ENCODE measurements at places on chromosomes 11 and 22.

GRCh38 chr11:2293984-2294925, 7.5 kb downstream of the C11orf21 start:
- no peak overlapping the region for H3K27ac ChIP-seq
- H3K4me1 ChIP-seq = peaks cover 2% of the 10 kb centered on the region
- DNase-seq = no peak
- no peaks in the 10 kb centered on the region for H3K36me3 ChIP-seq
- no peaks in the 10 kb centered on the region for H3K27me3 ChIP-seq
- H3K4me3 ChIP-seq = no peak overlapping the region

GRCh38 chr11:123901867-123902266, at the start of gene OR8D4:
TSS of gene OR8D4 (plus strand) at chr11:123902167. CDS start at chr11:123906432, 4,265 bp downstream.
- H3K27ac ChIP-seq = no peak within 1 kb of the TSS
- H3K27me3 ChIP-seq = peaks cover 4% of the 10 kb centered on the region
- no peak for DNase-seq
- H3K4me1 ChIP-seq = no peaks in the 10 kb centered on the region
- H3K4me3 ChIP-seq = no peak within 1 kb of the TSS
- H3K36me3 ChIP-seq = no peaks in the 10 kb centered on the region

DNA sequence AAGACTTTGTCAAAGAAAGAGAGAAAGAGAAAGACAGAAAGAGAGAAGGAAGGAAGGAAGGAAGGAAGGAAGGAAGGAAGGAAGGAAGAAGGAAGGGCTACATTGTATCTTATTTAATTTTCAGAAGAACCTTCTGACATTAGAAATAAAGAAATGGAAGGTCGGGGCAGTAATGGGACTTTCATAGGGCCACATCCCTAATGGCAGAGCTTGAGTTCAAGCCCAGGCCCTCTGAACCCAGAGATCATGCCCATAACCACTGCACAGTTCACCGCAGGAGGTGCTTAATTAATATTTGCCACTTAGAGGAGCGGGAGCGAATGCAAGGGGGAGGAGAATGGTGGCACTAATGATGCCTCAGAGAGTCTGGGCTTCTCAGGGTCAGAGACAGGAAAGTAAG, 233.3 kb downstream of the MN1 start:
- DNase-seq = no peak
- H3K27ac ChIP-seq = no peak overlapping the region
- H3K27me3 ChIP-seq = peaks cover 14% of the 10 kb centered on the region

DNA sequence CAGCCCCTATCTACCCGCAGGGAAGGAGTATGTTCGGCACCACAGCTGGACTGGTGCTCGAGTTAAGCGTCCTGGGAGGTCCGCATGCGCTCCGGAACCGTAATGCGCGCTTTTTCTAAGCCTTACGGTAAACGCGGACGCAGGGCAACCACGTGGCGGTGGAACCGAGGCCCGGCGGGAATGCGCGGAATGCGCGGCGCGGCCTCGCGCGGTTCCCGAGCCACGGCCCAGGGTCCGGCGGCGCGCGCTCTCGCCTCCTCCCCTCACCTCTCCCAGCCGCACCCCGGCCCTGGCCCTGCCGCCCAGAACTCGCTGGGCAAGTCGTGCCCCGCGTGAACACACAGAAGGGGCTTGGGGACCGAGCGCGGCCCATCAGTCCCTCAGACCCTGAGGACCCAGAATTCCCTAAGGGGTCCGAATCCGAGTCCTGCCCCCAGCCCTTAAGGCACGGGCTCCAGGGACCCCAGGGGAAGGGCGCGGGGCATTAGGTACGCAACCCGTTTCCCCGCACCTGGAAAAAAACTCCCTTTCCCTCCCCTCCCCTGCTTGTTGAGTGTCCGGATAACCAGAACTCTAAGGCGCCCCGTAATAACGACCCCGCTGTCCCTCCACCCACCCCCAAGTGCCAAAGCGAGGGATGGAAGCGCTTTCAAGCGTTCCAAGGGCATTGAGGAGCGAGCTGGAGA, 4.3 kb upstream of the CCND1 start:
- H3K27ac ChIP-seq = no peak overlapping the region
- H3K36me3 ChIP-seq = no peaks in the 10 kb centered on the region
- no peak overlapping the region for H3K4me3 ChIP-seq
- H3K4me1 ChIP-seq = peaks cover 29% of the 10 kb centered on the region
- H3K27me3 ChIP-seq = peaks cover 49% of the 10 kb centered on the region

DNA sequence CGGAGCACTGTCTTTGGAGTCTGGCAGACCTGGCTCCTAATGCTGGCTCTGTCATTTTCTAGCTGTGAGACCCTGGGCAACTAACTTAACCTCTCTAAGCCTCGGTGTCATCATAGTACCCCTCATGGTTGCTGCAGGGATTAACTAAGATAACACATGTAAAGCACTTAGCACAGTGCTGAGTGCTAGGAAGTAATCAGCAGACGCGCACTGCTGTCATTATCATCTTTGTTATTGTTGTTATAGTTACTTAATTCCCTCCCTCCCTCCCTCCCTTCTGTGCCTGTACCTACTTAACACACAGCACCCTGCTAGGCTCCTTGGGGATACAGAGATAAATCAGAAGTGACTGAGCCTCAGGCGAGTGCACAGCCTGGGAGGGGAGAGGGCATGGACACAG, 104.7 kb upstream of the PITPNB start:
- H3K4me3 ChIP-seq = no peak overlapping the region
- no peak overlapping the region for H3K27ac ChIP-seq
- no peaks in the 10 kb centered on the region for H3K27me3 ChIP-seq
- H3K4me1 ChIP-seq = no peaks in the 10 kb centered on the region
- DNase-seq = no peak

DNA sequence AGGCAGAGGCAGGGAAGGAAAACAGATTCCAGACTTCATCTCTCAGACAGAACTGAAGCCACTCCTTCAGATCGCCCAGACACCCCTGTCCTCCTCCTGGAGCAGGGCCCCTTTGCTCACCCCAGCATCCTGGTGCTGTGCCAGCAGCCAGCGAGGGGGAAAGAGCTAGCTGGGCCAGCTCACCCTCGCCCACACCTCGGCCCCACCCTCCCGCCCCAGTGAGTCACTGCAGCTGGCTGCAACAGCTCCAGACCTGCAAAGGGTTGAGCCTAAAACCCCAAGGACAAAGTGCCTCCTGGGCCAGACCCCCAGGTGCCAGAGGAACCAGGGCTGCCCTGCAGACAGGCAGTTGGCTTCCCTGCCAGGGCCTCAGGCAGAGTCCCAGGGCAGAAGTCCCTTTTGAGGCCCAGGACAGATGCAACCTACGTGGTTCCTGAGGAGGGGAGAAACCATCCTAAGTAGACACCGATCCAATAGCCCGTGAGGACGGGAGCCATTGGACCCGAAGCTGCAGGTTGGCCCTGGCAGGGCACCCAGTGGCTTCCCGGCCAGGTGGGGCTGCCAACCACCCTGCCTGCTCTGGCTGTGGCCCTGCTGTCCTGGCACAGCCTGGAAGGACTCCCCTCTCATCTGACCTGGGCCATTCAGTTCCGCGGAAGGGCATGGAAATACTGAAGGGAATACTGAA, 7.2 kb downstream of the AHNAK start:
- DNase-seq = peak; percentile 81
- H3K4me1 ChIP-seq = peaks cover 58% of the 10 kb centered on the region
- H3K36me3 ChIP-seq = peaks cover 7% of the 10 kb centered on the region
- H3K4me3 ChIP-seq = no peak overlapping the region
- no peaks in the 10 kb centered on the region for H3K27me3 ChIP-seq
- H3K27ac ChIP-seq = no peak overlapping the region

DNA sequence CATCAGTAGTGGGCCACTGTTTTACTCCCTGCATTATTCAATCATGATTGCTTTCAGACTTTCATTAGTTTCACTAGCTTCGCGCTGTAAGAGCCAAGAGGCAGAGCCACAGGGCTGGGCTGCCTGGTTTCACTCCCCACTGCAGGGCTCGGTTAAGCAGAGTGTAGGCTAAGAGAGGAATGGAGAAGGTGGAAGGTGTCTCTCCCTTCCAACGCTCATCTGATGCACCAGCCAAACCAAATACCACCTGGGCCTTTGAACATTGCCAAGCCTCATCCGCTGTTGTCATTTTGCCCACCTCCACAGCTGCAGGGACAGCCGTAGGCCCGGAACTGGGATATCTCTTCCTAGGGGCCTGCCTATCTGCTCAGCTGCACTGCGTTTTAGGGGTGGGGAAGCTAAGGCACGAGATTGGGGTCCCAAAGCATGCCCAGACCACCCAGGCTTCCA, 480 bp upstream of the SMARCB1 start:
- H3K27me3 ChIP-seq = no peaks in the 10 kb centered on the region
- H3K4me1 ChIP-seq = peaks cover 30% of the 10 kb centered on the region
- H3K27ac ChIP-seq = peak overlapping the region; percentile 94
- H3K36me3 ChIP-seq = peaks cover 7% of the 10 kb centered on the region

DNA sequence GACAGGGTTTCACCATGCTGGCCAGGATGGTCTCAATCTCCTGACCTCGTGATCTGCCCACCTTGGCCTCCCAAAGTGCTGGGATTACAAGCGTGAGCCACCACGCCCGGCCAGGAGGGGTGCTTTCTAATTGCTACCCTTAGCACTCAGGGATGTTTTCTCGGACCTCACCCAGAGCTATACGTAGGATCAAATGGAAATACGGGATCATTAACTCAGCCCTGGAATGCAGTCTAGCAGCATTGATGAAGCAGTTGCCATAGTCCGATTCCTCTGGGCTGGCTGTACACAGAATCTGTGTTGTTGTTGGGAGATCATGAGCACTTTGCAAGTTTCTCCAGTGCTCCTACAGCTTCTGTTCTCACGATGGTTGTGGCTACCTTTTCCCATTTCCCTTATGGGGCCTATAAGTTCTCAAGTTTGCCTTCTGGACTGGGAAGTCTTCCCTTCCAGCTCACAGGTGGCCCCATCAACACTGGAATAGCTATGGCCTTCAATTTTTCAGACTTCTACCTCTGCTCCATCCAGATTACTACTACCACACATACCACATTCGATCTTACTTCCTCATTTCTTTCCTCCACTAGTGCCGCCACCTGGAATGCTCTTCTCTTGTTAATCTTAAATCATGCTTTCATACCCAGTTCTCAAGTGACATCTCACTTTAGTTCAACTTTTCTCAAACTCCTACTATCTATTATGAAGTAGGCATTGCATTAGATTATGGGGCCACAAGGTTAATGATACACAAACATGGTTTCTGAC, 16.1 kb upstream of the PCF11 start:
- H3K27me3 ChIP-seq = no peaks in the 10 kb centered on the region
- H3K4me1 ChIP-seq = no peaks in the 10 kb centered on the region
- H3K27ac ChIP-seq = no peak overlapping the region
- H3K36me3 ChIP-seq = no peaks in the 10 kb centered on the region

GRCh38 chr11:86101493-86101892, 32.6 kb upstream of the PICALM start:
- H3K36me3 ChIP-seq = no peaks in the 10 kb centered on the region
- no peak overlapping the region for H3K27ac ChIP-seq
- peaks cover 6% of the 10 kb centered on the region for H3K27me3 ChIP-seq
- DNase-seq = no peak
- no peak overlapping the region for H3K4me3 ChIP-seq
- H3K4me1 ChIP-seq = no peaks in the 10 kb centered on the region

DNA sequence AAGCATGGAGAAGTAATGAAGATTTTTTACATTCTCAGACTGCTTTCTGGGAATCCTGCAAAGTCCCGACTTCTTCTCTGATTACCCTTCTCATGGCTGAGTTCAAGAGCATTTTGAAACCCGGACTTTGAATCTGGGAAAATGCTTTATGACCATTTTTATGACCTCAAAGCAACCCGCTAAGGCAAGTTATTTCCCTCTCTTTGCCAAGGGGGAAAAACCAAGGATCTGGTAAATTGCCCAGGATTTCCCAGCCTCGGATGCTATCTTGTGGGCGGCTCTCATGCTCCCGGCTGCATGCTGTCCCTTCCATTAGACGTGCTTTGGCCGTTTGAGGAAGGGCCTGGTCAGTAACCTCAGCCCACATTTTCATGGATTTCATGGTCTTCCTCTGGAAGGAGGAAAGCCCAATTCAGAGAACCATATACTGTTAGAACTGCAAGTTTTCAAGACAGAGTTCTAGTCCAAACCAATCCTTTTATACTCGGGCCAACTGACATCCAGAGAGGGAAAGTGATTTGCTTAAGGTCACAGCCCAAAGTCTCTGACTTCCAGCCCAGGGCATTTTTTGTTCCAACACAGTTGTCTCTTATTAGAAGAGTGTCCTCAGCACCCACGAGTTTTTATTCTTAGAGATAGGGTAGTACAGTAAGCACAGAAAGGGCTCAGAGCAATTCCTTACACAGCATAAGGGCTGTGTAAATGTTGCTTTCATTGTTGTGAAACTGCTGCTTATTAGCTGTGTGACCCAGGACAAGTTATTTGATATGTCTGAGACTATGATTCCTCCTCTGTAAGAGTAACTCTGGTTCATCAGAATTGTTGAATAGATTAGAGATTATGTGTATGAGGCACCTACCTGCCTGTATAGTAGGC, 77.4 kb downstream of the NAV2 start:
- no peak for DNase-seq
- H3K4me1 ChIP-seq = no peaks in the 10 kb centered on the region
- H3K27ac ChIP-seq = no peak overlapping the region
- H3K4me3 ChIP-seq = no peak overlapping the region
- H3K27me3 ChIP-seq = peaks cover 13% of the 10 kb centered on the region

DNA sequence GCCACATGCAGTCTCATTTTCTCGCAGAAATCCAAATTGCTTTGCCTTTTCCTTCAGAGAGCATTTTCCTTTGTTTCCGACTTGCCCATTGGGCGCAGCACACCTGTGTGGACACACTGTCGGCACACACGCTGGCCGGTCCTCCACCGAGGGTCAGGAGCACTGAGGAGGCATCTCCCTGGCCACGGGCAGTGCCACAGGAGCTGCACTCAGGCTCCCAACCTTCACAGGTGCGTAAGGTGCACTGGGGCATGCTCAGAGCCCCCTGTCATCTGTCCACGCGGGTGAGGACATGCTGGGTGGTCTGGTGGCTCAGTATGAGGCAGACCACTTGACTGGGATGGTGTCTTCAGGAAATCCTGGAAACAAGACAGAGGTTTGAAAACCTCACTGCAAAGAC, 779.1 kb downstream of the BRD1 start:
- DNase-seq = no peak
- H3K27me3 ChIP-seq = peaks cover 8% of the 10 kb centered on the region
- no peak overlapping the region for H3K4me3 ChIP-seq

DNA sequence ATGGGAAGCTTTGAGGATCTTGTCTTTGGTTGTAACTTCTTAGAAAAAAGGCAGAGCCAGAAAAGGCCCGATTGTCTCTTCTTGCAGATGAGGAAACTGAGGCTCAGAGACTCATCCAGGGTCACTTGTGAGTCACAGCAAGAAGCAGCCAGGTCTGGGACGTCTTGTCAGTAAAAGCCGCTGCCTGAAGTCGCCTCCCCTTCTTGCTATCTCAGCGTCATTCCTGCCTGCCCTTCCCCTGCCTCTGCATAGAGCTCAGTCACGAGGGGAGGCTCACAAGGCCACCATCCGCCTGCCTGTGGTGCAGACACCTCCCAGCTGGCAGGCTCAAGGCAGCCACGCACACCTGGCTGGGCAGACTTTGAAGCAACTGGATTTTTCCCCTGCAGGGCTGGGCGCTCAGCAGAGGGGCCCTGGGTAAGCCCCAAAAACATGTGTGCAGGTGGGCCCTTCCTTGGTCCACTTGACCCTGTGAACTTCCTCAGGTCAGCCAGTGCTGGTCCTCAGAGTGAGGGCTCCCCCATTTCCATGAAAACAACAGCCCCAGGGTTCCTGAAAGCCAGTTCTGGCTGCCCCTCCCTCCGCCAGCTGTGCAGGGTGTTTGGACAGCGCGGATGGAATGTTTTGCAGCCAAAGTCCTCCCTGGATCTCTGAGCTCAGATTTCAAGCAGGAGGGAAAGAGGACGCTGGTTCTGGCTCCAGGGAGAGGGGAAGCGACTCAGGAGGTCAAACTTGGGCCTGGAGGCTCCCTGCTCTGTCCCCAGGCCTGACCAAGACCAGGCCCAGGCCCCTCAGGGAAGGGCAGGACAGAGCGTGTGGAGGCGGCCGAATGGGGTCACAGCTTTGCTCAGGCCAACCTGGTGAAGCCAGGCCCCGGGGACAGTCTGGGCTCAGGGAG, 6.0 kb upstream of the RAB3IL1 start:
- H3K4me1 ChIP-seq = no peaks in the 10 kb centered on the region
- peaks cover 18% of the 10 kb centered on the region for H3K27me3 ChIP-seq
- H3K27ac ChIP-seq = no peak overlapping the region
- no peaks in the 10 kb centered on the region for H3K36me3 ChIP-seq
- no peak overlapping the region for H3K4me3 ChIP-seq

All from activated CD4-positive, alpha-beta T cell treated with anti-CD3 and anti-CD28 coated beads for 36 hours (primary cell).